ENCODE measurements at places on chromosomes 5 and 9. TPM values are rescaled to one million over a fixed set of nuclear protein-coding genes. Genes with fewer than 3 reads are reported as not detected.

- DNase-seq: no peak
Observed at GRCh38 chr5:136174021-136174659, 18.8 kb downstream of the SMIM32 start.

DNA sequence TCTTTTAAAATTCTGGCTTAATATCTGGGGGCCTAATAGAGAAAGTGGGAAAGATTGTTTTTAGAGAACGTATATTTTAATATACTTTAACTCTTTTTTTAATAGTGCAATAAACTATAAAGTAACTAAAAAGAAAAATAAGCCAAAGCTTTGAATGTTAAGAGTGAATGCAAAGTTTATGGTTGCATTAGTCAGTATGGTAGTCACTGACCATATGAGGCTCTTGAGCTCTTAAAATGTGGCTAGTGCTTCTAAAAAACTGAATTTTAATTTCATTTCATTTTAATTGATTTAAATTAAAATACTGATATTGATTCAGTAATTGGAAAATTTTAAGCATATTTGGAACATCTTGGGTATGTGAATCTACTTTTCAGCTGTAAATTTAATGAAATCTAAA is 310.7 kb downstream of the PJA2 start:
- DNase-seq: no peak

DNA sequence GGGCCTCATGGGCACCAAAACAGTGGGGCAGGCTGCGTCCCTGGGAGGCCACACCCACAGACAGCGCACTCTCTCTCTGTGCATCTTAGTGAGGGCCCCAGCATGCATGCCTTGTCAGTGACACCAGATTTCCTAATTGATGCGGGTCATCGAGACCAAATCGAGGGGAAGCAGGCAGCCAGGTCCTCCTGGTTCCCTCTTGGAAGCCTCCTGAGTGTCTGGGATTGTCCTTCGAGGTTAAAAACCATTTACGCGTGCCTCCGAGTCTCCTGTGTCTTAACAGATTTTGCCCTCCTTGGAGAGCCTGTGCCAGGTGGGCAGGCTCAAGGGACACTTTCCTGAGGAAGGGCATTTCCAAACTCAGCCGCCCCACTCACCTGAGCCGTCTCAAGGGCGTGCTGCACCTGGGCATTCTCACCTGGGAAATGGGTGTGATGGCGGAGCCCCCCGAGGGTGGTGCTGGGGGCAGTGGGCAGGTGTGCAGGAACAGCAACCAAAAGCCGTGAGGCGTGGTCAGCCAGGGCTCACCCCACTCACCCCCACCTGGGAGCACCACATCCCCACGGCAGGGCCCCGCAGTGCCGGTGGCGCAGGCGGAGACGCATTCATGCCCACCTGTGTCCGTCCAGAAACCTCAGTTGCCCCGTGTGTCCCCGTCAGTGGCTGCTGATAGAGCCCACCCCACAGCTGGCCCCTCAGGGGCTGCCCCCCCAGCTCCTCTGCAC is 2.7 kb downstream of the SLC6A19 start:
- no peak for DNase-seq

The LTC4S gene
- total RNA-seq: 5.3 TPM

The SPATA6L gene
- 6.8 TPM for total RNA-seq

GRCh38 chr5:54944364-54944763 is 41.0 kb downstream of the ESM1 start:
- no peak for DNase-seq

DNA sequence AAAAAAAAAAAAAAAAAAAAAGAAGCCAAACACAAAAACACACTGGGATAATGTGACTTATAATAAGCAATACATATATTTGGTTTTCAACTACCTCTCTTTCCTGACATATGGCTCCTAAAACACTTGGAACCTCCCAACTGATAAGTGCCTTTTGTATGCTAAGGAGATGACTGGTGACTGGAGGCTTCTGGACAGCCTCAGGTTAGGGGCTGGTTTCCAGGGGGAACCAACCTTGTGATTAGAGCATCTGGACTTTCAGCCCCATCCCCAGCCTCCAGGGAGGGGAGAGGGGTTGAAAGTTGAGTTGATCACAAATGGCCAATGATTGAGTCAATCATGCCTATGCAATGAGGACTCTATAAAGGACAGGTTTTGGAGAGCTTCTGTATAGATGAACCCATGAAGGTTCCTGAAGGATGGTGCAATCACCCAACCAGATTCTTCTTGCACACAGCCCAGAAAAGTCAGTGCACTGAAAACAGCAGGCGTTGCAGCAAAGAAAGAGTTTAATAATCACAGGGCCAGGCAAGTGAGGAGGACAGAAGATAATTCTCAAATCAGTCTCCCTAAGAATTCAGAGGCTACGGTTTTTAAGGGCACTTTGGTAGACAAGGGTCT is 276.7 kb downstream of the AUH start:
- DNase-seq: no peak

GRCh38 chr5:15682566-15682965 is 182.6 kb downstream of the FBXL7 start:
- no peak for DNase-seq

The SV2C gene
- total RNA-seq: 0.20 TPM

The SEMA4D gene
- total RNA-seq: 19.0 TPM

The PTGDS gene
- 26.1 TPM for total RNA-seq

All from colonic mucosa (tissue), 4 donors.